Fibroblast of upper back skin (primary cell): ENCODE measurements at places on chromosomes 7 and 10.

DNA sequence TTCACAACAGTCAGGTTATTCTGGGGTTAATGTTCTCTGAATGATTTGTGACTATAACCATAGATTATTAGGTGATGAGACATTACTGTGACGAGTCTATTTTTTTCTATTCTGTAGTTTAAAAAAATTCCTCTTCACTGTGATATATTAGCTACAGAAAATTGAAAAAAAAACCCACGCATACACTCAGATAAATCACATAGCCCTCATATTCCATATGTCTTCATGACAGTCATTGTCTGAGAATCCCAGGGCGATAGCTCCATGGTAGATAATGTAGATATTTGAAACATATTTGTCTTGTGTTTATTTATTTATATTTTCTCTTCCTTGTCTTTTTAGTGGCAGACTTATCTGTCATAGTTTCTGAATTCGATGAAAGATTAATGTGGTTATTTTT, 110.0 kb downstream of the CAMK1D start:
- peak; percentile 52 for DNase-seq

DNA sequence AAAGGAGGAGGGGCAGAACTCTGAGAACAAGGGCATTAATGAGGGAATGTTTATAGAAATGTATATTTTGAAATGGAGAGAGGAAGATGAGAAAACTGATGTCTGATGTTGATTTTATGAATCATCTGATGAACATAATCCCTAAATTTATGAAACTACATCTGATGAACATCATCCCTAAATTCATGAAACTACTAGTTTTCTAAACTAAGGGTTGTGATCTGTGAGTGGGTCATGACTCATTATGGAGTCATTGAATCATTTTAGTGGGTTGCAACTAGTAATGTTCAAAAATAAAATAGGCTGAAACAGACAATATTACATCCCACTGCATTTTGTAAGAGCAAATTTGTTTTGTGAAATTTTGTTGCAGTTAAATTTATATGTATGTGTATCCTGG, 442.6 kb upstream of the TEX47 start:
- peak; percentile 62 for DNase-seq

DNA sequence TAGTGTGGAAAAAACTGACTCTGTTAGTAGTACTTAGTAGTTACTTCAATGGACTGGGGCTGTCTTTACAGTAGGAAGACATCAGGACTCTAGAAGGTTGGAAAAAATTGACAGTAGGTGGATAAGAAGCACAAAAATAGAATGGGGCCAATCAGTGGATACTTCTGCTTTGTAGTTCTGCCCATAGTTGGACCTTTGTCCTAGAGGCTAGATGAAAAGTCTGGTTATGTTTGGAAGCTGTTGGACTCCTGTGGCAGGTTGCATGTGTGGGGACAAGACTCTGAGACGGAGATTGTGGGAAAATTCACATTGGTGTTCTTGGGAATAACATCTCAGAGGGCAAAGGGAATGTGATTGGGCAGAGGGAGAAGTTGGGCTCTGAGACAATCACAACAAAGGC, 18.6 kb upstream of the KBTBD2 start:
- no peak for DNase-seq

GRCh38 chr10:55369670-55370420, 568.8 kb upstream of the PCDH15 start:
- DNase-seq, result peak; percentile 88

- no peak for DNase-seq
These were observed 259.6 kb upstream of the SEMA3E start for GRCh38 chr7:83908526-83908925.

GRCh38 chr7:91107460-91107859, 156.8 kb upstream of the FZD1 start:
- no peak for DNase-seq

DNA sequence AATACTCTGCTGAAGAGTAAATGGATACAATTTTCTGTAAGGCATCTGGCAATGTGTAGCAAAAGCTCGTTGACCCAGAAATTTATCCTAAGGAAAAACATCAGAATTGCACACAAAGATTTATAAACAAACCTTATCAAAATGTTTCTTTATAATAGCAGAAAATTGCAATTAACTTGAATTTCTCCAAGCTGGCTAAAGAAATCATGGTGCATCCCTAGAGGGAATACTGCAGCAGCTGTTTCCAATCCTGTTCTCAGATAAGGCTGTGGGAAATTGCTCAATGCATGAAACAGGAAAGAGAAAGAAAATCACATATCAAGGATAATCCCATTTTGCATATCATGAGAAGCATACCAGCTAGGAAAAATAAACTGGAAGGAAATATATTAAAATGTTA, 18.7 kb downstream of the TACR2 start:
- peak; percentile 24 for DNase-seq

DNA sequence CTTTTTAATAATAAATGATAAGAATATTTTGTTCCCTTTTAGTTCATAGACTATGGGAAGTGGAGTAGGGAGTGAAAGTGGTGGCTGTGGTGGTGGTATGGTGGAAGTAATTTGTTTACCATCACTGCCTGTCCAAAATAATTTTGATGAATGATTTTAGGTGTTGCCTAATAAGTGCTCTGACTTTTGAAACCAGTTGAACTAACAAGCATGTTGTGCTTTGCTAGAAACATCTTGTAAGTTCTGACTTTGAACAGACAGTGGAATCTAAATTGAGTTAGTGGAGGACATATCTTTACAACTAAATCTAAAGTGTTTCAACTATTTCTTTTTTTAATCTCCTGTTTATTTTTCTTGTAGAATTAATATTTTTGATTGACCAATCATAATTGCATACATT, 49.7 kb downstream of the ZEB1 start:
- DNase-seq, result no peak

- no peak for DNase-seq
These were observed 244.4 kb downstream of the TNS3 start for GRCh38 chr7:47337531-47337930.

DNA sequence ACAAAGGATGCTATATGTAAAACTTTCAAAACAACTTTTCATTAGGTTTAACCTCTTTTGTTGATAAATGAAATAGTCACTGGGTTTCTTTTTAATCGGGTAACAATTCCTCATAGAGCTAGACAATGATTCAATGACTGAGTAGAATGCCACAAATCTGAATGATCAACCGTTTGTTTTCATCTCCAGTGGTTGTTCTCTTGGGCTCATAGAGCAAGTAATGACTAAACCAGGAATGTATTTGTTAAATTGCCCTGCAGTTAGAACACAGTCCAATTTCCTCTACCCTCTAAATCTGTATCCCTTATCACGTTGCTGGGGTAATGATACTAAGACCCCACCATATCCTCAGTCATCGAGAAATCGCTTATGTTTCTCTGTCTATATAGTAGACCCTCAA, 40.0 kb downstream of the CNNM1 start:
- DNase-seq, result no peak

DNA sequence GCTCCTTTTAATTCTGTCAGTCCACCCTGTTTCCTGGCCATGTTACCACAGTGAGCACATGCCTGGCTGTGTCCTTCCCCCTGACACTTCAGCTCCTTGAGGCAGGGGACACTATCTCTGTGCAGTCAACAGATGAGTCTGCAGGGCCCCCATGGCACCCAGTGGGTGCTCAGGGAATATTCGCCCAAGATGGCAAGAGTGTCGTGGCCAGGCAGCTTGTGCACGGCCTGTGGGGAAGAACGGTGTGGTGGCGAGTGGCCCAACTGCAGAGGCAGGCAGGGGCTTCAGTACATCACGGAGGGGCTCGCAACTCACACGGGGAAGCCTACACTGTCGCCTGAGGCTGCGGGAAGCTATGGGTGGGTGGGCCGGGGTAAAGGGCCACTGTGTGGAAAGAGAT, 91.1 kb downstream of the TRRAP start:
- DNase-seq, result no peak

DNA sequence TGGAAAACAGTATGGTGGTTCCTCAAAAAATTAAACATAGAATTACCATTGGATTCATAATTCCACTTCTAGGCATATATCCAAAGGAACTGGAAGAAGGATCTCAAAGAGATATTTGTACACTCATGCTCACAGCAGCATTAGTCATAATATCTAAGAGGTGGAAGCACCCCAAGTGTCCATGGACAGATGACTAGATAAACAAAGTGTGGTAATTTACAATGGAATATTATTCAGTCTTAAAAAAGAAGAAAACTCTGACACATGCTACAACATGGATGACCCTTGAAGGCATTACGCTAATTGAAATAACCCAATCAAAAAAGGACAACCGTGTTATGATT, 594.2 kb downstream of the KCNMA1 start:
- no peak for DNase-seq

DNA sequence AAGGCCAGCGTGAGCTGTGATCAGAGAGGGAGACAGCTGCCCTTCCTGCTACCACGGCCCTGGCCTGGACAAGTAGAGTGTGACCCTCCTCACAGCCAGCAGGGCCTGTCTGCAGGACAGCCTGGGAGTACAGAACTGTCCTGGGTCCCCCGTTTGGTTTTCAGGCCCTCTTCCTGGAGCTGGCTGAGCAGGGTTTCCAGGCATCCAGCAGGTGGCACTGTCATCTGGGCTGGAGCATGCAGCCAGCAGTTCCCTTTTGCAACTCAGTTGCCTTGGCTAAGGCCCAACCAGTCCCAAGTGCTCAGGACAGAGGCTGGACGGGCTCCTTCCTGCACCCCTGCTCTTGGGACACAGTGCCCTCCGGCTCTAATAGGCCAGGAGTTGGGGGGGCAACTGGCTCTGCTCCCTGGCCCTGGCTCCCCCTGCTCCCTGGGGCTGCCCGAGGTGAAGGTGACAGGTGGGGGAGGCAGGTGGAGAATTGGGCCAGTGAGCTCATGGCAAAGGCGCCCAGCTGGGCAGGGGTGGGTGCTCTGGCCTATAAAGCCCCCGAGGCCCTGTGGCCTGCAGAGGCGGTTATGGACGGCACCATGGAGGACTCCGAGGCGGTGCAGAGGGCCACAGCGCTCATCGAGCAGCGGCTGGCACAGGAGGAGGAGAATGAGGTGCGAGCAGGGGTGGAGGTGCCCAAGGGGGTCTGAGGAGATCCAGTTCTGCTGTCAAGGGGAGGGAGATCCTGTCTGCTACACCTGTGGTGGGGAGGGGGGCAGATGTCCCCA, at the start of gene ANKRD2:
Gene ANKRD2 (plus strand): TSS at position 566 of the 776 bp plus-strand sequence. CDS start 10 bp downstream, at position 576.
- peak; percentile 71 for DNase-seq

DNA sequence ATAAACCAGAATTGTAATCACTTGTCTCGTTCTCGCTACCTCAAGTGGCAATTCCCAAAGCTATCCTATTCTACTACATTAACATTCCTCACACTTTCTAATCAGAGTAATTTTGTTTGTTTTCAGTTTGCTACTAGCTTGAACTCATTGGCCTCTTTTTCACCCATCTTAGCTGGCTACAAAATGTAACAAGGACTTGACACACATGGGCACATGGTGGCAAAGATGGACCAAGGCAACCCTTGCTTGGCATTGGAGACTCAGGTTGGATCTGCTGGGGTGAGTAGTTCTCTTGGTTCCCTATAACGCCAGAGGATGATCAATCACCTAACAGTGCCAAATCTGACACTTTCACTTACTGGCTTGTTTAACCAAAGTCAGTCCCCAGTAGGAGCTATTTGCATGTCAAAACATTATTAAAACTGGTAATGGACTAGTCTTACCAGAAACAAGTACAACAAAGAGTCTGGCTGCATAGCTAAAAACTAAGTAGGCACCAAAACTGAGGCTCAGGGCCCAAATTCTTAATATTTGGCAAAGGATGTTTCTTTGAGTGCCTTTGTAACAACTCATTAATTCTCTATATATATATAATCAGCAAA, 1.9 kb downstream of the USP6NL start:
- DNase-seq, result no peak

DNA sequence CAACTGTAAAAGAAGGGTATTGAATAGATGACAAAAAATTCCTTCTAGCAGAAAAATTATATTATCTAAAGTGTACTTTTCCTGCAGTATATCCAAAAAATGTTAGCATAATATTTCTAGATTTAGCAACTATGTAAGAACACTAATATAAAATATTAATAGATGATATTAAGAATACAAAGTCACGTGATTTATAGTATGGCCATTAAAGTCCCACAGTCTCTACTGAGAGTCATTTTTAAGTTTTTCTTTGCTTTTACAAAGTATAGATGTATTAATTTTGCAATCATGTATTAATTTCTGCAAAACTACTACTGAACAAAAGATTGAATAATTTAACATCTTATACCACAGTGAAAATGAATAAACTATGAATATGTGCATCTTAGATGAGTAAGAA, 94.9 kb downstream of the ZWINT start:
- DNase-seq, result no peak

GRCh38 chr7:19932549-19933249, 159.3 kb upstream of the TMEM196 start:
- DNase-seq, result no peak

- DNase-seq, result no peak
These were observed 136.7 kb upstream of the TCERG1L start for GRCh38 chr10:131448171-131448570.

- no peak for DNase-seq
These were observed 34.5 kb upstream of the VDAC2 start for GRCh38 chr10:75176046-75176445.

- no peak for DNase-seq
These were observed 6.0 kb downstream of the SH3PXD2A start for GRCh38 chr10:103849212-103849877.

GRCh38 chr7:115297656-115298055, 375.8 kb downstream of the MDFIC start:
- peak; percentile 92 for DNase-seq

DNA sequence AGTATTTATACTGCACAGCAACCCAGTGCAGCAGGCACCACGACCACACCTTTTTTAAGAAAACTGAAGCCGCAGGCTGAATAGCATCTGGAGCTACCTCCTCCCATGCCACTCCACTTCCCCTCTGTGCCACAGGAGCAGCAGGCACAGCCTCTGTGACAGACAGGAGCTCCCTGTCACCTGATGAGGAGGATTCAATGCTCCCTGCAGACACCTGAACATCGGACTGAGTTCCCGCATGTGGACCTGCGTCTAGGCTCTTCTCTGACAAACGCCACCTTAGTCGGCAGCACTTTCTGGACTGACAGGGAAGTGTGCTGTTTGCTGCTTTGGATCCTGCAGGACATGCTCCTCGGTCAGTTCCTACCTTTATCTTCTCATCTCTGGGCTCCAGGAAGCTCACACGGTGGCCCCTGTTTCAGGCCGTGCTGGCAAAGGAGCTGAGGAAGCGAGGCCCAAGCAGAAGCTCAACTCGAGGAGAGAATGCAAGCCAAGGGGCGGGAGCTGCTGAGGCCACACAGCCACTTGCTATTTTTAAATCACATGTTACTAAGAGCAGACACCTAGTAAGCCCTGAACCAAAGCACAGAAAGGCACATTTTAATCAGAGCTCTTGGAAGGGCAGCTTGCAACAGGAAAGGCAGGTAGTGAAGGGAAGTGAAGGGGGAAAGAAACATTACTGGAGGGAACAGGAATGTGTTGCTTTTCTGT, 56.6 kb downstream of the VOPP1 start:
- no peak for DNase-seq
